ENCODE measurements at places on chromosomes 13 and 19.

GRCh38 chr13:21812192-21812626 is 141.3 kb downstream of the FGF9 start:
- DNase-seq, result no peak

- DNase-seq, result no peak
Observed at GRCh38 chr13:102487330-102487729, 85.5 kb upstream of the FGF14 start.

GRCh38 chr19:41936961-41937360 is 8.7 kb upstream of the ERFL start:
- no peak for DNase-seq

DNA sequence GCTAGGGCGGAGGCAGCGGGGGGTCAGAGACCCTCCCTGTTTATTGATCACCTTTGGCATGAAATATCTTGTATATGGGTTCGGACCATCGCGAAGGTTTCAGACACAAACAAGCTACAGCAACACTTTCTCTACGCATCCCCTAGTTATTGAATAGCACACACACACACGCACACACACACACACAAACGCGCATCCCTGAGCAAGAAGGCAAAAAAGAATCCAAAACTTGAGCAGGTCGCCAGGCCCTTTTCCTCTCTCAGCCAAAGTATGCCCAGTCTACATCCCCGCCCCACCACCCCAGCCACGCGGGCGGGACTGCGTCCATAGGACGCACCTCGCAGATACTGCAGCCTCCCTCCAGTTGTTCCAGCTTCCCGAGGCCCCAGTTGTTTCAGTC is 16.0 kb downstream of the POU4F1 start:
- DNase-seq, result no peak

GRCh38 chr19:3362217-3362906 is 4.0 kb upstream of the NFIC start:
- DNase-seq, result no peak

- peak; percentile 65 for DNase-seq
Observed at GRCh38 chr19:53908106-53908934, 758 bp upstream of the CACNG7 start.

GRCh38 chr13:104750377-104750776 is 1684.2 kb upstream of the SLC10A2 start:
- no peak for DNase-seq

GRCh38 chr13:94153586-94153985 is 325.9 kb downstream of the DCT start:
- no peak for DNase-seq

- DNase-seq, result peak; percentile 12
Observed at GRCh38 chr13:37984357-37984756, 114.8 kb upstream of the TRPC4 start.

- DNase-seq, result no peak
Observed at GRCh38 chr13:110330491-110331011, 23.5 kb downstream of the COL4A2 start.

GRCh38 chr19:33529094-33529676 is 7.6 kb upstream of the PEPD start:
- no peak for DNase-seq

- no peak for DNase-seq
Observed at GRCh38 chr19:5935473-5936291, 21.6 kb downstream of the CAPS start.

DNA sequence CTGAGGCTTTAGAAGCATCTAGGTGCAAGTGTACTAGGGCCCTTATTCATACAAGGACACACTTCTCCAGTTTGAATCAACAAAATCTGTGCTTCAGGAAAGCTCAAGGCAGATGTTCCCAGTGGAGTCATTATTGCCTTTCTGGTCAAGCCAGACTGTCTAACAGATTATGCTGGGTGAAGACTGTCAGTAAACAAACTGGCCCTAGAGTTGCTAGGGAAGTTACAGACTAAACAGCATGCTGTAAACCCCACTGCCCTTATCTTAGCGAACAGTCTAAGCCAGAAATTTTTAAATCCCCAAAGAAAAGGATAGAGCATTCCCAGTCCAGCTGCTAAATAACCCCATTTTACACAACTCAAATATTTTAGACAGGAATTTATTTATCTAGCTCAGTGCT is 1701.3 kb upstream of the PRR20A start:
- DNase-seq, result no peak

DNA sequence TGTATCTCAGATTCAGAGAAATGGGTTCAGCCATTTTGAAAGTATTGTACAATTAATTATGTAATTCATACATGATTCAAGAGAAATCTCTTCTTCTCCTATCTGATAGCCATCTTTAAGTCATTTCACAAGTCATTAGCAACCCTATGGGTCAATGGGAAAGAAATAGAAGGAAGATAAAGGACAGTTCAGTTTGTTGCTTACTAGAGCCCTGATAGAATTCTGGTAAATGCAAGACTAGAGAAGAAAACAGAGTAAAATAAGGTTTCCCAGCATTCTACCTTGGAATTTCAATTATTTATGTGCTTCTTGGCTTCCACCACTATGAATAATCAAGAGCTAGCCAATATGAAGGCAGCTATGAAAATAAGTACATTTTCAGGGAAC is 117.7 kb downstream of the LHFPL6 start:
- DNase-seq, result no peak

DNA sequence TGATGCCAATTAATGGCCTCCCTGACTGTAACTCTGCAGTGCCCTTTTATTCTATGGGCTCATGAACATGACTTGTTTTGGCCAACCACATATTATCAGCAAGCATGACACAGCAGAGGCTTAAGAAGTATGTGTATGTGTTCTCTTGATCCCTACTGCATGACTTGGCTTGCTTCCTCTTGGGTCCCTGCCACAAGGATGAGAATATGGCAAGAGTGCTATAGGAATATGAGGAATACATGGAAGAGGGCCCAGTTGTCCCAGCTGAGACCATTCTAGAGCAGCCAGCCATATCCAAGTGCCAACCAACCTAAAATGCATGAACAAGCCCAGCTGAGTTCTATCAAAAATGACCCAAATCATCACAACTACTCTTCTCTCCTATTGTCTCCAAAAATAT is 576.7 kb upstream of the PCDH9 start:
- DNase-seq, result no peak

- no peak for DNase-seq
Observed at GRCh38 chr19:15976836-15977689, 28.3 kb downstream of the OR10H4 start.

GRCh38 chr13:105365831-105366230 is 1169.6 kb downstream of the EFNB2 start:
- no peak for DNase-seq

GRCh38 chr13:111423168-111423785 is 102.8 kb downstream of the TEX29 start:
- DNase-seq, result no peak

DNA sequence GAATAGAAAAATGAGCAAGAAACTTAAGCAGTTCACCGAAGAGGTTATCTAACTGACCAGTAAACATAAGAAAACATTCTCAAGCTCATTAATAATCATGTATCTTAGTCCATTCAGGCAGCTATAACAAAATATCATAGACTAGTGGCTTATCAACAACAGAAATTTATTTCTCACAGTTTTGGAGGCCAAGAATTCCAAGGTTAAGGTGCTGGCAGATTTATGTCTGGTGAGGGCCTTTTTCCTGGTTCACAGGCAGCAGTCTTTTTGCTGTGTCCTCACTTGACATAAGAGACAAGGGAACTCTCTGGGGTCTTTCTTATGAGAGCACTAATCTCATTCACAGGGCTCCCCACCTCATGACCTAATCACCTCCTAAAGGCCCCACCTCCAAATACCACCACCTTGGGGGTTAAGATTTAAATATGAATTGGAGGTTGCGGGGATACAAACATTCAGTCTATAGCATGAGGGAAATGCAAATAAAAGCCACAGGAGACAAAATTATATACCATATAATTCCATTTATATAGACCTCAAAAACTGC is 123.6 kb downstream of the ZAR1L start:
- DNase-seq, result no peak

GRCh38 chr13:34654647-34655046 is 287.4 kb upstream of the NBEA start:
- no peak for DNase-seq

GRCh38 chr13:37148501-37148900 is 43.0 kb upstream of the CSNK1A1L start:
- DNase-seq, result no peak

DNA sequence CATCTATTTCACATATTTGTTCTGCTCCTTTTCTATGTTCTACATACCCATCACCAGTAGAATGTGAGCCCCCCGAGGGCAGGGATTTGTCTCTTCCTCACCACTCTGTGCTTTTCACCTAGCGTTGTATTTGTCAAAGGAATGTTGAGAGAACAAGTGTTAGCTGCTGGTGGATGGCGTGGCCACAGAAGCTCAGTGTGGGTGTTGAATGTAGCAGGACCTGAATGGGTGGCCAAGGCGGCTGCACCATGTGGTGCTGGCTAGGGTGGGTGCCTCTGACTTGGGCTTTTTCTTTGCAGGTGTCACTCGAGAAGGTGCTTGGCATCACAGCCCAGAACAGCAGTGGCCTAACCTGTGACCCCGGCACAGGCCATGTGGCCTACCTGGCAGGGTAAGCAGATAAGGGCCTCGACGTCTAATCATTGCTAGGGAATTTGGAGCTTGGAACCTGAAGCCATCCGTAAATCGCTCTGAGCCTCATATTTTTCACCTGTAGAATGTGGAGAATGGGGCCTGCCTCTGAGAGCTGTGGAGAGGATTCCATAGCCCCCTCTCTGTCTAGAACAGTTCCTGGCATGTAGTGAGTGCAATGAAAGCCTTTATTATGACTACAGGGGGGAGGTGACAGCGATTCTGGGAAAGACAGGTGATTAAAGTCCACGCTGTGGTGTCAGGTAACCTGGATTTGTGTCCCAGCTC is 3.9 kb downstream of the WDR62 start:
- DNase-seq, result no peak

GRCh38 chr19:658916-659839 is 3.8 kb downstream of the RNF126 start:
- DNase-seq, result no peak

DNA sequence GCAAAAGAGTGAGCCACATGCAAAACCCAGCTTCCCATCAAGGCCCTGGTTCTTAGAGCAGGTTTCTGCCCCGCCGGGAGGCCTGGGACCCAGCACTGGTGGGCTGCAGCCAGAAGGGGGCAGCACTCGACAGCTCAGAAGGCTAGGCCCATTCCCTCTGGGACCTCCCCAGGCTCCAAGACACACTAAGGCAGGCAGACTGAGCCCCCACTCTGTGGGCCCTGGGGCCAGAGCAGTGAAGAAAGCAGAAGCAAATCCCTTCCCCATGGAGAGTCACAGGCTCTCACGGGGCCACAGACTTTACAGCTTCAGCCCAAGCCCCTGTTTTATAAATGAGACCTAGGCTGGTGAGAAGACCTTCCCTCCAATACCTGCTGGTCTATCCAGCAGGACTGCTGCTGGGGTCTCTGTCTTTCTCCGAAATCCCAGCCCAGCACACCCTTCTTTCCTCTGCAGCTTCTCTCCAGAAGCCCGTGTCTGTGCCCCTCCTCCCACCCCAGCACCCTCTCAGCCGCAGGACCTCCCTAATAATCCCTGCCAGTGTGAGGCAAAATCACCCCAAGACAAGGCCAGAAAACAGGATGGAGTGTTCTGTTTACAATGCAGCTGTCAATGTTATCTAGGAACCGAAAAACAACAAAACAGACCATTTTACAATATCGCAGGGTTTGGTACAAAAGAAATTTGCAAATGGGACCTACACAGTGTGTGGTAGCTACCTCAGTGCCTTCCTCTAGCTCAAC is 109.3 kb downstream of the ABCC4 start:
- DNase-seq, result peak; percentile 86

- DNase-seq, result no peak
Observed at GRCh38 chr13:28344163-28344562, 150.8 kb downstream of the FLT1 start.

- no peak for DNase-seq
Observed at GRCh38 chr13:41515491-41516139, 58.3 kb downstream of the RGCC start.

- DNase-seq, result no peak
Observed at GRCh38 chr13:102913914-102914313, 68.1 kb downstream of the ERCC5 start.

- no peak for DNase-seq
Observed at GRCh38 chr19:18764591-18765051, 26.5 kb downstream of the COMP start.

DNA sequence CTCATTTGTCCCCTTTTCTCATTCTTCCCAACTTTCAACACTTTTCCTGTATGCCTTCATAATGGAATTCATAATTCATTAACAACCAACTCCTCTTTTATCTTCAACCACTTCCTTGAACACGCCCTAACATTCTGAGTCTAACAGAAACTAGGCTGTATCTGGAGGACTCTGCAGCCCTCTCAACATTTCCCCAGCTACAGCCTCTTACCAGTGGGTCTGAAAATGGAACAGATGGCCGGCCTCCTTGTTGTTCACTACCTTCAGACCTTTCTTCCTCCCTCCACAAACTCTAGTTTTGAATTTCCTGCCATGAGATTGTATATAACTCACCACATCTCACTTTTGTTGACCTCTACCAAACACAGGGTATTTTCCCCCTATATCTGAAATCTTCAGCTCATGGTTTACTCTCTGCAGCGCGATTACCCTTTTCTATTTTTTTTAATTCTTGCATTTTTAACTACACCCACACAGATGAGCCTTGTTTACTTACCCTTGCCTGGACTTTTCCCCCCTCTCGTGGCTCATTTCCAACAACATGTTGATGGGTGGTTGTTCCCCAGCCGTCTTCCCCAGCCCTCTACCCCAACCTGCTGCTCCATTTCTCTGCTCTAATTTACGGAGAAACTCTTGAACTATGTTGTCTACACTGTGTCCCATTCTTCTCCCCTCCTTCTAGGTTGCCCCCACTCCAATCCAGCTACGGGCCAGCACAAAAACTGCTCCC is 846 bp downstream of the ZNF790 start:
- no peak for DNase-seq

GRCh38 chr13:46570273-46570672 is 17.3 kb downstream of the LRCH1 start:
- DNase-seq, result no peak

- no peak for DNase-seq
Observed at GRCh38 chr13:37476874-37477273, 121.7 kb downstream of the POSTN start.

GRCh38 chr13:21149568-21149967 is 26.8 kb downstream of the SKA3 start:
- DNase-seq, result peak; percentile 54

Data from NAMALWA (cell line).